ENCODE measurements at places on chromosomes 2 and 18.
A peak's percentile ranks its signal among the peaks of the same experiment; 100 is the strongest.

- DNase-seq: no peak
Observed at GRCh38 chr18:46373791-46374190, 269.6 kb downstream of the HAUS1 start.

DNA sequence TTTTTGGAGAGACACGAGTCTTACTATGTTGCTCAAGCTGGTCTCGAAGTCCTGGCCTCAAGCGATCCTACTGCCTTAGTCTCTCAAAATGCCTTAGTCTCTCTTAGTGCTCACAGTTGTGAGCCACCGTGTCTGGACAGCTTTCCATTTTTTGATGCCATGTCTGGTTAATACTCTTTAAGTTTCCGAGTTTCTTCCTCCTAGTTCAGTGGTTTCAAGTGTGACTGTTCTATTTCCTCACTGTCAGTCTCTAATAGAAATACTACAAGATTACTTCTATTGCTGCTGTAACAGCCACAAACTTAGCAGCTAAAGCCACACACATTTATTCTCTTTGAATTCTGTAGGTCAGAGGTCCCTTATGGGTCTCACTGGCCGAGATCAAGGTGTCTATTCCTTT, 125.1 kb upstream of the MGAT5 start:
- no peak for DNase-seq

DNA sequence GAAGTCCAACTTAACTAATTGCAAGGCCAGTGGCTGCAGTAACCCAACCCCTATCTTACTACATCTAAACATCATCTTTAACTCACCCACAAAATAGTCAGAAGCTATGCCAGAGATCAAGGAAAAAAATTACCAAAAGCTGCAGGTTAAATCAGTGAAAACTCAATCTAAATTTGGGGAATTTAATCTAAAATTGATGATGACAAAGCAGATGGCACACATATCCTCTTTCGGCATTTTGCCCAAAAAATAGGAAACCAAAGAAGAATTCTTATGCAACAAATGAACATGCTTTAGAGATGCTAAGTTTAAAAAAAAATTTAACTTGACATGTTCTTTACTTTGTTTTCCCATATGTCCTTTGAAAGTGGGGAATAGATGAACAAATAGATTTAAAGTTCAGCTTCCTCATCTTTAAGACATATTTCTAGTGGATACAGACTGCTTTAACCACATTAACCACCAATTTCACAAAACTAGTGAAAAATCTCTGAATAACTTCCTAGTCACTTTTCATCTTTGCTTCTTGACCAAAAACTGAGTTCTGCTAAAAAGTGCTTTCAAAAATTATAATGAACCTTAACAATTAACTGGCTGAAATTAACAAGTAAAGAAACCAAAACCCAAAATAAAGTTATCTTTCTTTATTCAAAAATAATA, 74.3 kb upstream of the CCDC150 start:
- DNase-seq: no peak

DNA sequence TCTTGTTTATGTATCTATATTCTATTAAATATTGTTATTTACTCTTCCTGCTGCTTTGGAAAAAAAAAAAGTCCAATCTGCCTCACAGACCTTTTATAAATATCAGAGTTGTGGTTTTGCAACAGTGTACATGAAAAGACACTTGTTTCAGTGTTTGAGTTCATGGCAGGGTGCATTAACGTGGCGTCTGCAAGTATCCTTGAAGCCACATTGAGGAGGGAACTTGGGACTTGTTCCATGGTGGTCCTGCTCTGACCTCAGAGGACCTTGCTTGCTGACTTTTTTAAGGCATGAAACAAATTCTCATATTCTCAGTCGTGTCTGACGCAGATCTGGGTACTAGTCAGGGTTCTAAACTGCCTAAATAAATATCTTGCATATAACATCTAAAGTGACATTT, 55.1 kb downstream of the CRIM1 start:
- no peak for DNase-seq

GRCh38 chr18:13483316-13484270, 242.8 kb downstream of the FAM210A start:
- DNase-seq: no peak

- DNase-seq: peak; percentile 47
Observed at GRCh38 chr2:20326163-20326780, 24.4 kb downstream of the PUM2 start.

GRCh38 chr2:239882331-239882732, 142.8 kb downstream of the NDUFA10 start:
- peak; percentile 61 for DNase-seq

GRCh38 chr18:50119296-50119695, 75.7 kb downstream of the MYO5B start:
- no peak for DNase-seq

DNA sequence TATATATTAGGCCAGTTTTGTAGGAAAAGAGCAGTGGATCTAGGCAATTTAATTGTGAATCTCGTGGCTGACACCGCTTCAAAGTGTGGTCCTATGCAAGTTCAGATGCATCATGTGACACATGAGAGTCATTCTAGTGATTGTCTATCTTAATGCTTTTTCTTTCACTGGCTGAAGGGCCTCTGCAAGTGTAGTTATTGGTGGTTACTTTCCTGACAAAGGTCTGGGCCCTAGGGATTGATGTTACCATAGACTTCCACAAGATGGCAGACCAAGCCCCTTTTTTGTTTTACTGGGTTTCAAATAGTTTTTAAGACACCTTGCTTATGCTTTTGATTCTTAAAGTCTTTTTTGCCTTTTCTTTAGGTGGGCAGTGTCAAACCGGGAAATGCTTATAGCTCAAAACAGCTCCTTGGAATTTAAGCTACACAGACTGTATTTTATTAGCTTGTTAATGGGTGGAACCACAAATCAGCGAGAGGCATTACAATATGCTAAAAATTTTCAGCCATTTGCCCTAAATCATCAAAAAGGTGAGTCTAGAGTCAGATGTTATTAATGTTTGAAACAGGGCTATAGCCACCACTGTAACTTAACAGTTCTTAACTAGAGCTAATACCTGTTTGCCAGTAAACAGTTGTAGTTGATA, 25.9 kb downstream of the CD8A start:
- no peak for DNase-seq

DNA sequence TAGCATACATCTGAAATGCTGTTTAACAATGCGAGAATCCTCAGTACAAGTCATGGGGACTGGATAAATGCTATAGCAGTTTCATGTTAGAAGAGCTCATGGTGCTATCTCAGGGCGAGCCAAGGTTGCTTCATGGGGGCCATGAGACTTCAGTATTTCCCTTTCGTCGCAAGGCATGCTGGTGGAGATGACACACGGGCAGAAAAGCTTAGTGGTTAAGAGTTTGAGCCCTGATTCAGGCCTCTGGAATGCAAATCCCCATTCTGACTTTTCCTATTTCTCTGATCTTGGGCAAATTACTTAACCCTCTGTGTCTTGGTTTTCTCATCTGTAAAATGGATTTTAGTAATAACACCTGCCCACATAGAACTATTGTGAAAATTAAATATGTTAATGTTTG, 57.4 kb upstream of the EPHA4 start:
- no peak for DNase-seq

- DNase-seq: no peak
Observed at GRCh38 chr18:46148810-46149209, 44.6 kb downstream of the HAUS1 start.

DNA sequence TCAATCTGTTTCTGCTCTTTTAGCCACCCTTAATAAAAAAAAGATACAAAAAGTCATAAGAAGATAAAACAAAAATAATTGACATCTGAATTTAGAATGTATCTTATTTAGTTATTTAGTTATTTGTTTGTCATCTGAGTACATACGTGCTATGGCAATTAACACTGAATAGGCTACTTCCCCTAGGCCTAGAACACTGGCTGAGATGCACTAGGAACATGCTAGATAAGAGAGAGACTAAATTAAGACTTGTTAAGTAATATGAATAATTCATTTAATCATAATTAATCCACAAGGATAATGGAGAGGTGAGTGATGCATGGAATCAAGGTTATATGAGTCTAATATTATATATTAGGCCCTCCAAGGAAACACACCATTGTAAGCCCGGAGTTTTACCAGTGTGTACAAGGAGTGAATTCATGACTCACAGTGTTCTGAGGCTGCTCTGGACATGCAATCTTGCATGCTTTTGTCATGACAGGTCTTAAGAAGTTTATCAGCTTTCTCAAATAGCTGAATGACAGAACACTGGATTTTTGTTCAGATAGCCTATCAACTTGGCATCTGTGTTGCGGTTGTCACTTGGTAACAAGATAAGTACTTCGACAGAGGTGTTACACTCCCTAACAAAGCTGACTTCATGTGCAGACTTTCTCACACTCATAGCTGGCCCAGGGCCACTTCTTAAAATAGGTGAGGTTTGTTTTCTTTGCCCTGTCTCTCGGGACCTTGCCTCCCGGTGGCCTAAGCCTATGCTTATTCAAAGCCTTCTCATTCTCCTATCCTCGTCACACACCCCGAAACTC, 5.0 kb upstream of the SERPINB2 start:
- DNase-seq: no peak

DNA sequence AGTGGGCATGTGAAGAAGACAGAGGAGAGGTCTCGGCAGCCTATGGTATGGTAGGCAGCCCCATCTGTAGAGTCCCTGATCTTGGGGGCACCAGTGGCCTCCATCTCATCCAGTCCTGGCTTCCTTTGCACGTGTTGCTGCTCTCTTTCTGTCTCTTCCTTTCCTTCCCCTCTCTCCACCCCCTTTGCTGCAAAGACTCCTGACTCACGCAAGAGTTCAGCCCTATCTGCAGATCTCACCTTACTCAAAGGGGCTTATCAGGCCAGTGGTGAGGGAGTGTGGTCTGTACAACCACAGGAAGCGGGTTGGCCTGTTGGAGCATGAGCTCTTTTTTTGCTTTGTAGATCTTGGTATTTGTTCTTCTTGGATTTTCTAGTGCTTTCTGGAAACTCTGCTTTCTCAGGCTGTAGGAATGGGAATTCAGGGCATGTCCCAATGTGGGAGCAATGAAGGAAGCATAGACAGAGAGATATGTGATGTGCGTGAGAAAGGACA, 14.6 kb upstream of the NT5DC4 start:
- no peak for DNase-seq

GRCh38 chr2:10370895-10371294, 68.2 kb downstream of the HPCAL1 start:
- DNase-seq: no peak

DNA sequence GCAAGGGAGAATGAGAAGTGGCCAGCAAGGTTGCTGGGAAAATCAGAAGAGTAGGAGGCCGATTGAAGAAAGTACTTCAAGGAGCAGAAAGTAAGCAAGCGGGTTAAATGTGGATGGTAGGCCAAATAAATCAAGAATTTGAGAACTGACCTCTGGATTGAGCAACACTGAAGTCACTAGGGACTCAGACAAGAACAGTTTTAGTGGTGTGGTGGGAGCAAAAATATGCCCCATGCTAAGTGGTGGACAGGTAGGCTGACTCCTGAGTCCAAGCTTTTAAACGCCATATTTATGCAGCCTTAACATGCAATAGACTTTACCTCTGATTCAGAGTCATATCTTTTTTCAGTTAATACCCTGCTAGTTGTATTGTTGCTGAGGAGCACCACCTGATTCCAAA, 4.5 kb downstream of the TRABD2A start:
- DNase-seq: no peak

DNA sequence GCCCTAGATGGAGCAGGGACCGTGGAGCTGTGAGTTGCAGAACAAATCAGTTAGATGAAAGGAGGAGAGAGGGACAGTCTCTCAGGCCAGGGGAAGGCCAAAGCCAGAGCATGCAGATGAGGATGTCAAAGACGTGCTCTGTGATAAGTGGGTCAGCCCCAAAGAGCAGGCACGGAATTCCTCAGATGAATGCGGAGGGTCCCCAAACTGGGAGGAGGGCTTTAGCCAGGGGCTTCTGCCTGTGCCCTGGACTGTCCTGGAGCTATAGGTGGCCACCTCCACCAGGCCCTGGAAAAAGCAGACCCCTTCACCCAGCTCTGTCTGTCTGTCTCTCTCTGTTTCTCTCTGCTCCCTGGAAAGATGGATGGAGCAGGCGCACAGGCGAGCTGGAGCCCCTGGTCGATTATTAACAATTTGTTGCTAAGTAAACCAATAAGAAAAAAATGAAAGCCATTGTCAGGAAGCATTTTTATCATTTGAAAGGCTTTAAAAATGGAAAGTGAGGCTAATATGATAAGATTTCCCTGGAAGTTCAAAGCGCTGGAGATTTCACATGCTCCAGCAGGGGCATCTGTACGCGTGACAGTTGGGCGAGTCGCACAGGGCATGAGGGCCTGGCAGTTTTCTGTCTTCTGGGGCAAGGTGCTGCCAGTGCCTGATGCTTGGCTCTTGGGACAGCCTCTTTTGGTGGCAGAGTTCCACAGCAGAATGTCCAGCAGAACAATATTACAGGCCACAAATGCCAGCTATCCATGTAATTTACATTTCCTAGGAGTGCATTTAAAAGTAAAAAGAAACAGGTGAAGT, 241.0 kb downstream of the GLI2 start:
- no peak for DNase-seq

- no peak for DNase-seq
Observed at GRCh38 chr2:118292991-118293390, 204.7 kb downstream of the INSIG2 start.

DNA sequence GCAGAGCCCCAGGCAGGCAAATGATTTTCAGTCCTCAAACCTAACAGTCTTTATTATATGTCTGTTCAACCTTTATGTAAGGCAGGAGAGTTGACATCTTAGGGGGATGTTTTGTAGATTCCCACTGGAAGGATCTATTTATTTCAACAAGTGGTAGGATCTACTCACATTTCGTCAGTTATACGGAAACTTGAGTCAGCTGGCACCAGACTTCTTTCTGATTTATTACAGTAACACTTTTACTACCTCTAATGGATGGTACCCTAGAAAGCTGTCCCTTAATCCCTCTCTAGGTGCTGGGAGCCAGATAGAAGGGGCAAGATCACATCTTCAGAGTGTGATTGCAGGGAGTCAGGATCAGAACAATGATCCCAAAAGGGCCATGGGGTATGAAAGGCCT, 2.1 kb upstream of the RPL31 start:
- no peak for DNase-seq

DNA sequence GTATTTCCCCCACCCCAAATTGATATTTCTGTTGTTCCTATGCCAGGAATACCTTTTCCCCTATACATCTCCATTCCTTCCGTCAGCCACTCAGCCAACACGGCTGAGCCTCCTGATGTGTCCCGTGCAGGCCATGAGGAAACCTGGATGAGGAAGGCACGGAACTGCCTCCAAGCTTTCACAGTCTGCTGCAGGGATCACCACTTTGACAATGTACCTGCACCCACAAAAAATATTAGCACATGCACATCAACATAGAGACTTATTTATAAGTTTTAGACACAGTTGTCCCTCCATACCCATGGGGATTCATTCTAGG, 101.4 kb upstream of the PPP1CB start:
- no peak for DNase-seq

GRCh38 chr2:221705185-221705877, 133.2 kb upstream of the EPHA4 start:
- DNase-seq: no peak

- no peak for DNase-seq
Observed at GRCh38 chr2:238790126-238790832, 57.6 kb upstream of the TWIST2 start.

GRCh38 chr2:170643346-170643745, 71.8 kb upstream of the SP5 start:
- DNase-seq: no peak

GRCh38 chr2:238875101-238875470, 27.2 kb downstream of the TWIST2 start:
- no peak for DNase-seq

- DNase-seq: no peak
Observed at GRCh38 chr2:197972061-197972460, 167.7 kb downstream of the PLCL1 start.
